ENCODE measurements at places on chromosomes 11 and 22. TPM values are rescaled to one million over a fixed set of nuclear protein-coding genes. Genes with fewer than 3 reads are reported as not detected.

KLHL35 gene
- polyA plus RNA-seq: 15.4 TPM

FLRT1 gene
- 0.67 TPM for polyA plus RNA-seq

TLCD5 gene
- 7.9 TPM for polyA plus RNA-seq

UBQLNL gene
- polyA plus RNA-seq: 42.8 TPM

COMT gene
- polyA plus RNA-seq: 147 TPM

LIF gene
- 1.4 TPM for polyA plus RNA-seq

GLYAT gene
- polyA plus RNA-seq: 1.9 TPM

KRTAP5-9 gene
- polyA plus RNA-seq: 1.5 TPM

CECR2 gene
- 7.1 TPM for polyA plus RNA-seq

CSF2RB gene
- polyA plus RNA-seq: 4.0 TPM

TEX54 gene
- polyA plus RNA-seq: 40.7 TPM

KCTD14 gene
- 3.8 TPM for polyA plus RNA-seq

PRR33 gene
- not detected for polyA plus RNA-seq

ESRRA gene
- polyA plus RNA-seq: 13.7 TPM

SHANK3 gene
- polyA plus RNA-seq: 6.3 TPM

OR10A3 gene
- polyA plus RNA-seq: not detected

OR51V1 gene
- not detected for polyA plus RNA-seq

RTCB gene
- polyA plus RNA-seq: 100 TPM

FGF4 gene
- 0.28 TPM for polyA plus RNA-seq

CASP1 gene
- polyA plus RNA-seq: 6.1 TPM

UQCC3 gene
- 4.2 TPM for polyA plus RNA-seq

EHF gene
- 3.5 TPM for polyA plus RNA-seq

MS4A2 gene
- 2.0 TPM for polyA plus RNA-seq

OR5B2 gene
- polyA plus RNA-seq: not detected
